ENCODE measurements at places on chromosomes 6 and 20. TPM values are rescaled to one million over a fixed set of nuclear protein-coding genes. Genes with fewer than 3 reads are reported as not detected.

GRCh38 chr6:38459291-38459690 lies 180.4 kb downstream of the BTBD9 start:
- no peak for DNase-seq

The FOXS1 gene
- 0.39 TPM for total RNA-seq

- DNase-seq: no peak
These were observed 158.1 kb upstream of the ZNF217 start for GRCh38 chr20:53751620-53752318.

DNA sequence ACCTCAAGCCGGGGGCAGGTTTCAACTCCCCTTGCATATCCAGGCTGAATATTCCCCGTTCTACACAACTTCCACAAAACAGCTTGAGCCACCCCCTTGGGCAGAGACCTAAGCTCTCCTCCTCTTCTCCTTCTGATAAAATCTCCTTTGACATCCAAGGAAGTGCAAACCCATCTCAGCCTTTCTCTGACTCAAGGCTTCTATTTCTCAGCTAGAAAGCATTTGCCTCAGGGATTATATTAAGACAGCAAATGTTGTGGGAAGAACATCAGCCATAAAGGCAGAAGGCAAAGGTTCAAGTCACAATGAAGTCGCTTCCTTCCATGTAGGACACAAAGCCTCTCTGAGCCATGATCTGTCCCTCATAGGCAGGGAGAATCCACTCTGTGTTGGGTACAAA lies 386.6 kb upstream of the ARID1B start:
- DNase-seq: no peak

- no peak for DNase-seq
These were observed 71.0 kb upstream of the SIRPA start for GRCh38 chr20:1824181-1824580.

- peak; percentile 41 for DNase-seq
These were observed 2.0 kb downstream of the MAN1A1 start for GRCh38 chr6:119347466-119348095.

DNA sequence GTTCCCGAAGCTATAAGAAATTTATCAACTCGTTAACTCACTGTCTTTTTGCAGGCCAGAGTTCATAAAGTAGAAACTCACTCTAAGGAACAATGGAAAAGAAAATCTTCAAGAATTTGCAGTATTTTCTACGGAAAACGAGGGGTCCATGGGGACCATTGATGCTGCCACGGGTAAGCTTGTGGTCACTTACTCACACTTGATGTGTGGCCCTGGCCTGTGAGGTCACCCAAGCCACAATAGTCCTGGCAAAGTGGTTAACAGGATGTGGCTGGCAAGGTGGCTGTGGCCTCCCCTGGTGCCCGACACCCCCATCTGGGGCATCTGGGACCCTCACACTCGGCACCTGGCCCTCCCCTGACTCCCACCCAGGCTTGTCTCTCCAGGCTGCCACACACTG lies 123.4 kb downstream of the C6orf118 start:
- no peak for DNase-seq

DNA sequence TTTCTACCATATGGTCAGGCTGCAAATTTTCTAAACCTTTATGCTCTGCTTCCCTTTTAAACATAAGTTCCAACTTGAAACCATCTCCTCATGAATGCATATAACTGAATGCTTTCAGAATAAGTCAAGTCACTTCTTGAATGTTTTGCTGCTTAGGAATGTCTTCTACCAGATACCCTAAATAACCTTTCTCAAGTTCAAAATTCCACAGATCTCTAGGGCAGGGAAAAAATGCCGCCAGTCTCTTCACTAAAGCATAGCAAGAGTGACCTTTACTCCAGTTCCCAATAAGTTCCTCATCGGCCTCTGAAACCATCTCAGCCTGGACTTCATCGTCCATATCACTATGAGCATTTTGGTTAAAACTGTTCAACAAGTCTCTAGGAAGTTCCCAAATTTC lies 1011.2 kb upstream of the CITED2 start:
- no peak for DNase-seq

The ZNF322 gene
- 15.7 TPM for total RNA-seq

GRCh38 chr6:7960848-7961247 lies 50.3 kb upstream of the TXNDC5 start:
- DNase-seq: no peak

The CFB gene
- 0.51 TPM for total RNA-seq

- peak; percentile 73 for DNase-seq
These were observed 514.0 kb upstream of the BTBD3 start for GRCh38 chr20:11403711-11404110.

Measured in dermis microvascular lymphatic vessel endothelial cell (primary cell).